ENCODE measurements at places on chromosomes 1 and 21. TPM values are rescaled to one million over a fixed set of nuclear protein-coding genes. Genes with fewer than 3 reads are reported as not detected.

GRCh38 chr1:86184426-86184825 is 27.9 kb upstream of the COL24A1 start:
- DNase-seq: no peak

KCNN3 gene
- 0.30 TPM for total RNA-seq

DNA sequence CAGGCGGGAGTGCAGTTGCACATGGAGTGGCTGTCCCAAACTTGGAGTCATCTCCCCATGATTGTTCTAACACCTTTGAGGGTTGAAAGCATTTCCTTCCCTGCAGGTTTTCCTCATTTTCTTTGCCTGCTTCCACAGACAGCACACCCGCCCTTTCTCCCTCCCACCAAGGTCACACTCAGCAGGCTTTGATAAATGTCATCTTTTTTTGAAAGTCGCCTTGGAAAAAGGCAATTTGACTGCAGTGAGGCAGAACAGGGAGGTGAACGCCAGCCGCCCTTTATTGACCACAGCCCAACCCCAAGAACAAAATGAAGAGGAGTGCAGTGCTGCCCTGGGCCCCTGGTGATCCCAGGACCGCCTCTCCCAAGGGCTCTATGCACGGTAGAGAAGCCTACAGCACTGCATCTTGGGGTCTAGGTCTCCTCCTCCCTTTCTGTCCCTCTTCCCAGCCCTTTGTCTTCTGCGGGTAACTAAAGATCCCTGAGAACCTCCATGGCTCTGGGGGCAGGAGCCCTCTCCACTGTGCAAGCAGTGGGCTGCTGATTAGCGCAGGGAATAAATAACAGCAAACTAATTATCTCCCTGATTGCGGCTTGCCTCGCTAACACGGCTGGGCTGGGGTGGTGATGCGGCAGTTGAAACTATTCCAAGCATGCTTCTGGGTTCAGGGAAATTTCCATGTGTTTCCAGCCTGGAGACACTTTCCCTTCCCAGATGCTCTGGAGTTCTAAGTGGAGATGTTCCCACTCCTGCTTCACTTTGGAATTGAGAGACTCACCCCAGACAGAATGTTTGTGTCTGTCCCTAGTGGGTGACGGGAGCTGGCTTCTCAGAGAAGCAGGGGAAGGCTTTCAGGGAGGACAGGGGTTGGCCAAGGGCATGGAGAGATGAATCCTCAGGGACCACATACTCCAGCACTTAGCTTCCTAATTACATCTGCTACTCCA is 11.8 kb upstream of the AMIGO1 start:
- no peak for DNase-seq

GRCh38 chr21:27371115-27371974 is 404.5 kb upstream of the ADAMTS5 start:
- no peak for DNase-seq

- DNase-seq: no peak
These were observed 1.1 kb downstream of the HOOK1 start for GRCh38 chr1:59815892-59816291.

C1orf210 gene
- not detected for total RNA-seq

GRCh38 chr21:37686991-37687810 is 229.1 kb downstream of the KCNJ6 start:
- DNase-seq: no peak

DNA sequence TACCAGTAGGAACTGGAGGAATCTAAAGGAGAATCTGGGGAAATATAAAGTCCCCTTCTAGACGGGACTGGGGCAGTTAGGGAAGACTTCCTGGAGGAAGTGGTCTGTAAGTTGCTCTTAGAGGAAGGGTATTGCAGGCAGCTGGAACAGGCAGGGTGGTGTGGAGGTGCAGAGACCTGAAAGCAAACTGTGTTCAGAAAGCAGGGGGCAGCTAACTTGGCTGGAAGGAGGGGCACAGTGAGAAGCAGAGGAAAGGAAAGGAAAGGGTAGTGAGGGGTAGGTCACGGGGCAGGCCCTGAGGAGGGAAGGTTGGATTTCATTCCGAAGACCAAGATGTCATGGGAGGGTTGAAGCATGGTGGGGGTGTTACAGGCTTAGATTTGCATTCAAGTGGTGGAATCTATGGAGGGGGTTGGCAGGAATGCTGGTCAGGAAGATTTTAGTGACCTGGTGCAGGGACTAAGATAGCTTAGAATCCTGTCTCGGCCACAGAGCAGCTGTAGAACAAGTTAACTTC is 240.7 kb downstream of the FOXD2 start:
- no peak for DNase-seq

DNA sequence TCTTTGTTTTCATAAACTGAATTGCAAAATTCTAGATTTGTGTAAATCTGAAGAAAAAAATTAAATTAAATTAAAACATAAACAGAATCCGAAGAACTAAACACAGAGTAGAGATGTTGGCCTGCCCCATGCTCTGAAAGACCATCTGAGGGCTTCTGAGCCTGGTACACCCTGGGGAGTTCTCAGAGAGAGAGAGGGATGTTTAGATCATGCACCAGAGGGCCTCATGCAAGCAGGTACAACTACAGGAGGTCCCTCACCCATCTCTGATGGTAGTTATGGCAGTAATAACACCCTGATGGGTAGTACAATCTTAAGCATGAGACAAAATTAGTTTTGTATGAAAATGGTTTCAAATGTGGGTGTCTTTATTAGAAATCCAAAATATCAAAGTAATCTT is 127.7 kb downstream of the TGFB2 start:
- no peak for DNase-seq

KLHDC8A gene
- not detected for total RNA-seq

WNT3A gene
- not detected for total RNA-seq

ADAMTSL4 gene
- total RNA-seq: 0.12 TPM

CRB1 gene
- not detected for total RNA-seq

DNA sequence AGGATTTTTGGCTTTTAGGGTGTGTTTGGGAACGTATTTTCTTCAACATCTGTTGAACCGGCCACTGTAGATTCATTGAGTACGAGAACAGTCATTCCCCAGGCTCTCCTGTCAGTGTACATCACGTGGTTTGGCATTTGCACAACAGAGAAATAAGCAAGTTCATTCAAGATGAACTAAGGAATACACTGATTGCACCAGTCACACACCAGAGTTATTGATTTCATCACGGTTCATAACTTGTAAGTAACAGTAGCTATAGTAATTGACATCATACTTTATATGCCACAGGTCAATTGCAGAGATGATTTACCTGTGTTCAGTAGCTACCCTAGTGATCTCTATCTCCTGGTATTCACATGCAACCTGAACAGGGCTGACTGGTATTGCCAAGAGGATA is 90.7 kb upstream of the ETS2 start:
- no peak for DNase-seq

GRCh38 chr1:206793620-206794019 is 21.3 kb upstream of the IL10 start:
- DNase-seq: no peak

DNA sequence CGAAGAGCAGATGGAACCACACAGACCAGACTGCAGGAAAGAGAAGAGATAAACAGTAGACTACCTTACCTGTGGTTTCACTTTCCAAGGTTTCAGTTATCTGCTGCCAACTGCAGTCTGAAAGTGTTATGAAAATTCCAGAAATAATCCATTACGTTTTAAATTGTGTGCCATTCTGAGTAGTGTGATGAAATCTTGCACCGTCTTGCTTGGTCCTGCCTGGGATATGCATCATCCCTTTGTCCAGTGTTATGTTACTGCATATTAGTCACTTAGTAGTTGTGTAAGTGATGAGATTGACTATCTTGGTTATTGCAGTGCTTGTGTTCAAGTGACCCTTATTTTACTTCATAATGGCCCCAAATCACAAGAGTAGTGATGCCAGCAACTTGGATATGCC is 33.9 kb downstream of the DNAJC6 start:
- DNase-seq: no peak

FOXO6 gene
- total RNA-seq: 0.91 TPM

- DNase-seq: no peak
These were observed 50.8 kb upstream of the ECE1 start for GRCh38 chr1:21341022-21341421.

CFAP74 gene
- not detected for total RNA-seq

DNA sequence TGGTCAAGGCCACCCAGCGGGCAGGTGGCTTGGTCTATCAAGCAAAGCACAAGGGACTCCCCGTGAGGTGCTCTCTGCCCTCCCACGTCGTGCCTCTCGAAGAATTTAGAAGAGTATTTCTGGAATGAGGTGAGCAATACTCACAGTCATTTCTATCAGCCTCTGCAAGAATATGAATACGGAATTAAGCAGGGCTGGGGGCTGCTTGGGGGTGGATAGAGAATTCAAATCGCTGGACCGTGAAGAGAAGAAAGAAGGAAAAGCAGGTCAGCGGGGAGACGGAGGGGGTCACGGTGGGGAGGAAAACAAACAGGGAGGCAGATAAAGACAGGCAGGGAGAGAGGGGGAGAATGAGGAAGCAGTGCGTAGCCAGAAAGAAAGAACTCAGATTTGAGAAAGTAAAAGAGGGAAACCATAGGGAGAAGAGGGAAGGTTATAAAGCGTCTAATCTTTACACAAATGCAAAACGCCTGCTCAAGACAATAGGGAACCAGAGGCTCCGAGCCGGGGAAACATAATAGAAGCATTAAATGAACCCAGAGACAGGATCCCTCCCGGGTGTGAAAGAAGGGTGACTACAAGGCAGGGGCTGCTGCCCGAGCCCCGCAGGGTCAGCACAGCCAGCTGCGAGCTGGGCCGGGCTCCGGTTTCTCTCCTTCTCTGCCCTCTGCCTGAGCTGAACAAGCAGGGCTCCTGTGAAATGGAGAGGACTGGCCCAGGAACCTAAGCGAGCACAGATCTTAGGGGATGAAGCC is 2.1 kb upstream of the EDN2 start:
- no peak for DNase-seq

- no peak for DNase-seq
These were observed 211.5 kb downstream of the TRABD2B start for GRCh38 chr1:47785561-47786271.

- DNase-seq: no peak
These were observed 20.8 kb downstream of the GNAT2 start for GRCh38 chr1:109598655-109599054.

- no peak for DNase-seq
These were observed 15.9 kb downstream of the H3-3A start for GRCh38 chr1:226078374-226078773.

GREM2 gene
- not detected for total RNA-seq

HHIPL2 gene
- total RNA-seq: not detected

GRCh38 chr1:203930342-203930741 is 68.9 kb downstream of the SNRPE start:
- DNase-seq: no peak

- peak; percentile 79 for DNase-seq
These were observed 28.9 kb downstream of the ODR4 start for GRCh38 chr1:186404454-186405051.

A3GALT2 gene
- total RNA-seq: not detected

DNA sequence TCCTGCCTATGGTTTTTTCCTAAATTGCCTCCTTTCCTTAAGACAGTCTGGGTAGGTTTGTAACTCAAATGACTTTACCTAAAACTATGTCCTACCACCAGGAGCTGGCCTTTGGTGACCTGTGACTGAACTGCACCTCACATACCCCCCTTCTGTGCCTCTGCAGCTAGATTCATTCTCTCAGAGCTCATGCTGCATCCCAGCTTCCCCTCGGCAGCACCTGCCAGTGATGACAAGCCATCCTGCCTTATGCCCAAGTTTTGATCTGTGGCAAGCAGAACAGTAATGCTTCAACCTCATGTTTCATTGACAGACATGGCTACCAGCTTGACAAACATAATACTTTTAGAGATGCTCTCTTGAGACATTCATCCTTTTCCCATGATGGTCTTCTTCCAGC is 141.9 kb downstream of the TSEN15 start:
- no peak for DNase-seq

- no peak for DNase-seq
These were observed 9.1 kb downstream of the SSBP3 start for GRCh38 chr1:54397090-54397591.

- DNase-seq: no peak
These were observed 9.5 kb upstream of the ACOT11 start for GRCh38 chr1:54538538-54538937.

GRCh38 chr1:160618763-160619274 is 28.0 kb downstream of the SLAMF1 start:
- DNase-seq: peak; percentile 15

- no peak for DNase-seq
These were observed 250.6 kb upstream of the RRP15 start for GRCh38 chr1:218034468-218034867.

- no peak for DNase-seq
These were observed 362.3 kb upstream of the VAMP3 start for GRCh38 chr1:7408771-7409150.

Measured in CD4-positive, CD25-positive, alpha-beta regulatory T cell (primary cell).